ENCODE measurements at places on chromosomes 11 and 22. TPM values are rescaled to one million over a fixed set of nuclear protein-coding genes. Genes with fewer than 3 reads are reported as not detected.
A peak's percentile ranks its signal among the peaks of the same experiment; 100 is the strongest.

Gene MS4A1
- total RNA-seq = 0.85 TPM

Gene SLC25A45
- total RNA-seq = 6.3 TPM

Gene MUC2
- total RNA-seq = 0.07 TPM

Gene CABP4
- total RNA-seq = 0.20 TPM

Gene LINC01488
- total RNA-seq = 1.6 TPM

Gene TCN1
- total RNA-seq = not detected

GRCh38 chr11:8693010-8693551 is 10.5 kb downstream of the RPL27A start:
- no peak for ATAC-seq

DNA sequence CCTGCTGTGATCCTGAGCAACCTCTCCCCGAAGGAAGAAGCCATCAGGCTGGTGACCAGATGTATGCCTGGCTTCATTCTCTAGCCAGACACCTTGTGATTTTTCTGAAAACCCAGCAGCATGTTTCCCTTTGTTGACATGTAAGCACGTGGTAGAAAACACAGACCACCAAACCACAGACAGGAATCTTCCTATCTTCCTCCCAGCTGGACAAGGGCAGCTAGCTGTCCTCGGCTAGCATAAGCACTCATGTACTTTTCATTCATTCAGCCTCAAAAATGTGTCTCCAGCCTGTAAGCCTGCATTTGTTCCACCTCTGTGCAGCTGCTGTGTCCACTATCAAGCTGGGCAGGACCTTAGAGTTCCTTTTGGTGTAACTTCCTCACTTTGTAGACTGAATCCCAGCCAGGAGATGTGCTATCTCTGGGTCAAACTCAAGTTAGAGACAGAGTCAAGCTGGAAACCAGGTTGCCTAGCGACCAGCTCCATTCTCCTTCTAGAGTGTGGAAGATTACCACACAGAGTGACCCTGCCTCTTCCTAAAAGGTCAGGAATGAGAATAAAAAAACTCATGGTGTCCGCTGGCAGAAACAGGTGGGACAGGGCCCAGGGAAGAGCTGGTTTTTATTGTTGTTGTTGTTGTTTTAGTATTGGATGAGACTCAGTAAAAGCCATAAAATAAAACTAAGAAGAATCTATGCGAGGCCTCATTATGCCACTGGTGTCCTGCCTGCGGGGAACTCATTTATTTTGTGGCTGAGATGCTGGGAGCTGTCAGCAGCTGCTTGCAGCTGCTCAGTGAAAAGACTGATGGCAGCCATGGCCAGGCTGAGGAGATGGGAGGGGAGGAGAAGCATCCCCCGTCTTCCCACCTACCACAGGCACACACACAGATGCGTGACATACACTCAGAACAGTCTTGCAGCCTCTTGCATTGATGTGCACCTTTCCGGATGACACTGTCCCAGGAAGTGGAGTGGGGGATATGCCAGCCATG is 7.4 kb upstream of the CLMP start:
- ATAC-seq = peak; percentile 93

- ATAC-seq = no peak
Observed at GRCh38 chr11:78954696-78955095, 380.0 kb upstream of the NARS2 start.

DNA sequence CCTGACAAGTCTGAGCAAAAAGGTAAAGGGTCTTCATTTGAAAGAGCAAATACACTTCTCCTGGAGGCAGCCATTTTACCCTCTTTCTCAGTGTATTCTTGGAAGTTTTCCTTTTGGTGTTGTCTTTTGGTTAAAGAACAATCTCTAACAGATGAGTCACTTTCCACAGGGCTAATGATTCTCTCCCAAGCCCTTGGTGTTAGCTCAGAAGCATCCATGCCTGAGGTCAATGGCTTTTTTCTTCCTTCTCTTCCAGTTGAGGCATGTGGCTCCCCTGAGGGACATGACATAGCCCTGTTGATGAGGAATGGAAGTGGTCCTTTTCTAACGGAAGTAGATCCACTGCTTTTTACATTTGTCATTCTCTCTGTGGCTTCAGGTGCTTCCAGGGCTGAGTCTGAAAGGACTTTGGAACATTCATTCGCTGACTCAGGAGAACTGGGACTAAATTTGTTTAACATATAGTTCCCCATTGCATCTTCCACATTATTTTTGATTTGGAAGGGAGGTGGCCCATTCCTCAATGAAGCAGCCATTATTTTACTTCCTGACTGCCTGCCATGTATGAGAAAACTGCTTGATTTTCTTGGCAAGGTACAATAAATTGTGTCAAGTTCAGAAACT is 13.8 kb upstream of the POGLUT3 start:
- no peak for ATAC-seq

DNA sequence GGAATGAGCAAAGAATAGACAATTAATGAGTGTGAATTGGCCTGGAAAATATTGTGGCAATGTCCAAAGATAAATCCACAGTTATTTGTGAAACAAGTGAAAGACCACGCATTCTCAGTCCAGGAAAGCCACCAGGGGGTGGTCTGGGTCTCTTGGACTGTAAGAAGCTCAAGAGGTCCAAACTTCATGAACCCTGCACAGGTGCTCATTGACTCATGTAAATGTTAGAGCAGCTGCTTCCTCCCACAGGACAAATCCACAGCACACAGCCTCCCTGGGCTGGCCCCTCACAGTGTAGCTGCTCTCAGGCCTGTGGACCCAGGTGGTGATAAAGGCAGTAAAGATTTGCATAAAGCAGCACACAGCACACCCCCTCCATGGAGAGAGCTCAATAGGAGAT is 114.0 kb downstream of the ZNF280B start:
- no peak for ATAC-seq

GRCh38 chr11:73570415-73571114 is 27.3 kb downstream of the FAM168A start:
- ATAC-seq = no peak

DNA sequence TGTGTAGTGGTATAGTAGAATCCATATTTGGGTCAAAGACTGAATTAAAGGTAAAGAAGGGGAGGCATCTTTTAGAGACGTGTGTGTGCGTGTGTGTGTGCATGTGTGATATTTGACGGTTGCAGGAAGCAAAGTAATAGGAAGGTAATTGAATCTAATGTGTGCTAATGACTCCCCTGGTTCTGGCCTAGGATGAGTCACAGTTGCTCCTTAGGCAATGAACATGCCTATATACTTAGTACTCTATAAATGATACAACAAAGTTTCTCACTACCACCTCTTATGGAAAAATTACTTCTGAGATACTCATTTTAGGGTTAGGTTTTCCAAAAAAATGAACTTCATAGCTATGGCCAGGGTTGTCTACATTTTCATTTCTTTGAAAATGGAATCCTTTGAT is 409.6 kb downstream of the GUCY1A2 start:
- no peak for ATAC-seq

DNA sequence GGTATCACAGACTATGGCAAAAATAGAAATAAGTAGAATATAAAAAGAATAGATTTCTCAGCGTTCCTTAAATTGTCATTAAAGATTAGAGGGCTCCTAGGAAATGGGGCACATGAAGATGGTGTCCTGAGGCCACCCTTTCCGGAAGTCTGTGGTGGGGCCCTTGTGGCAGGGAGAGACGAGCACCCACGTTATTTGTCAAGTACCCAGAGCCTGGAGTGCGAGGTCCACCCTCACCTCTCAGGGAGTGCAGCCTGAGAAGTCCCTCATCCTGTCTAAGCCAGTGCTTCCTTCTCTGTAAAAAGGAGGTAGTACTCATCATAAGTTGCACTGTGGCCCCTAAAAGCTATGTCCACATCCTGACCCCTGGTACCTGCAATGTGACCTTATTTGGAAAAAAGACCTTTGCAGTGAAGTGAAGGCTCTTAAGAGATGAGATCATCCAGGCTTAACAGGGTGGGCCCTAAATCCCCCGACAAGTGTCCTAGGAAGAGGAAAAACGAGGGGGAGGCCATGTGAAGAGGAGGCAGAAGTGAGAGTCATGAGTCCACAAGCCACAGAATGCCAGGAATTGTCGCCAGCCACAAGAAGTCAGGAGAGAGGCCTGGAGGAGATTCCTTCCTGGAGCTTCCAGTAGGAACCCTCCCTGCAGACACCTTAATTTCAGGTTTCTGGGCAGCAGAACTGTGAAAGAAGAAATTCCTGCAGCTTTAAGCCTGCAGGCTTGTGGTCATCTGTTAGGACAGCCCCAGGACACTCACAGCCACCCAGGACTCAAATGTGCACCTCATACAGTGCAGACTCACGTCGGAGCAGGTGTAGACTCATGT is 76.8 kb upstream of the CCND1 start:
- no peak for ATAC-seq

- no peak for ATAC-seq
Observed at GRCh38 chr22:23380230-23380573, 199.9 kb downstream of the IGLL1 start.

GRCh38 chr11:33742249-33742851 is 6.1 kb upstream of the CD59 start:
- no peak for ATAC-seq

DNA sequence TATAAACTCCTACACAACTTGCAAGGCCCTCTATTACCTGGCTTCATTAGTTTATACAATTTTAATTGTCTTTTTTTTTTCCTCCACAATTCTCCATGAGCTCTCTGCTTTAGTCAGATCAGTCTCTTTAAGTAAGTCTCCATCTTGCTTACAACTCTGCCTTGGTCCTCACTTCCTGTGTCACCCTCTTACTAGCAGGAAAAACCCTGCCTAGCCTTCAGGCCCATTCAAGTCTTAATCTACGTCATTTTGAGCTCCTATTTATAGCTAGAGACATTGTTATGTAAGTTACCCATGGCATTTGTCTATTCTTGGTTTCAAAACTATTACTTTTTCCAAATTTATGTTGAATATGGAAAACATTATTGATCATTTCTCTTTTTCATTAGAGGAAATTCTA is 177.4 kb downstream of the SBF2 start:
- no peak for ATAC-seq

- ATAC-seq = no peak
Observed at GRCh38 chr11:78801161-78801884, 226.7 kb upstream of the NARS2 start.

GRCh38 chr11:7115780-7116179 is 27.0 kb downstream of the RBMXL2 start:
- ATAC-seq = no peak

DNA sequence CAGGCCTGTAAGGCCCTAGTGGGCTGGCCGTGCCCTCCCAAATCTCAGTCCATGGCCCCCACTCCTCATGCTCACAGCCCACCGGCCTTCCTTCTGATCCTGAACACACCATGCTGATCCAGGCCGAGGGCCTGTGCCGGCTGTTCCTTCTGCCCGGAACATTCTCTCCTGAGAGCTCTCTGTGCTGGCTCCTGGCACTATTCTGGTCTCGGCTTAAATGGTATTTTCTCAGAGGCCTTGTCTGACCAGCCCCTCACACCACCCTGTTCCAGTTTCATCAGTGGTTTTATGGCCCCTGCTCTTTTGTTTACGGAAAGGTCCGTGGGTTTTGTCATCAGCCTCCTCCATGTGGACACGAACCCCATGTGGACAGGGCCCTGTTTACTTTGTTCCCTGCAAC is 22.0 kb downstream of the SPTBN2 start:
- ATAC-seq = no peak
